Calu3 (cell line): ENCODE measurements at places on chromosomes 13 and 19. TPM values are rescaled to one million over a fixed set of nuclear protein-coding genes. Genes with fewer than 3 reads are reported as not detected.

Gene FCGBP
- total RNA-seq, result 3.7 and 5.3 TPM in 2 replicates

Gene ZNF888
- 25.5 and 27.0 TPM in 2 replicates for total RNA-seq

Gene XPO4
- total RNA-seq, result 13.6 and 15.9 TPM in 2 replicates

Gene PRR19
- total RNA-seq, result 1.7 and 2.4 TPM in 2 replicates

Gene GZMM
- total RNA-seq, result 0.42 TPM in 1 of 2 replicates, not detected in the other

DNA sequence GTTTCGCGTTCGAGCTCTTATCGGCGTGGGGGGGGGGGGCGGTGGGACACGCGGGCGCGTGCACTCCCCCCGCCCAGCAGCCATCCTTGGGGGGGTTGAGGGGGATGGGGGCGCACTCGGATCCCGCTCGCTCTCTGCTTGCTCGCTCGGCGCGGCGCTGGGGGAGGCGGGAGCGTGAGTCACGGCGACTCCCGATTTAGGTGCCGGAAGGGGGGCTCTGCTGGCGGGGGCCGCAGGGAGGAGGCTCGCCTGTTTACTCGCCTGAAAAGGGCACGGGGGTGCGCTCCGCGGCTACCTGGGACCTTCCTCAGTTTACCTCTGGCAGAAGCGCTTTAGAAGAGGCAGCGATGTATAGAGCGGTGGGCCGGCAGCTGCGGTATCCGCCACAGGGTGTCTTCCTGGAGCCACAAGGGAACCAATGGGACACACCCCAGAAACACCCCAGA, 1.1 kb upstream of the PDE4A start:
- peaks cover 13% of the 10 kb centered on the region for H3K36me3 ChIP-seq
- H3K4me3 ChIP-seq, result peak overlapping the region; percentile 43
- H3K27ac ChIP-seq, result no peak overlapping the region
- H3K27me3 ChIP-seq, result peaks cover 68% of the 10 kb centered on the region
- DNase-seq, result no peak
- peaks cover 18% of the 10 kb centered on the region for H3K4me1 ChIP-seq

DNA sequence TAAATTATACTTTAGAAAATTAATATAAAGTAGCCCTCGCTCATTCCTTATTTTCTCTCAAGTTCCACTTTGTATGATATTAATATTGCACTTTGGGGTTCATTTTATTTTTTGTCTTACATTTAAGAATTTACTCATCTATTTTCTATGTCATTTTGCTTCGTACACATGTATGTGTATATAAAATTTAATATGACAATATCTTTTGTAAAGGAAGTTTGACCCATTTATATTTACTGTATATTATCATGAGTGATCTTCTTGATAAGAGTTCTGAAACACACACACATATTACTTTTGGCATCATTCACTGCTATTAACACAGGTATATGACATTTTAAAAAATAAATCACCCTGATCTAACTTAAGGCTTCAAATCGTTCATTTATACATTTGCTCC, 83.1 kb downstream of the IRS2 start:
- no peaks in the 10 kb centered on the region for H3K27me3 ChIP-seq
- no peak overlapping the region for H3K27ac ChIP-seq
- H3K4me3 ChIP-seq, result no peak overlapping the region
- peaks cover 12% of the 10 kb centered on the region for H3K4me1 ChIP-seq

- peaks cover 9% of the 10 kb centered on the region for H3K27me3 ChIP-seq
- H3K4me1 ChIP-seq, result peaks cover 3% of the 10 kb centered on the region
- H3K4me3 ChIP-seq, result no peak overlapping the region
- DNase-seq, result no peak
- peaks cover 8% of the 10 kb centered on the region for H3K36me3 ChIP-seq
Measured at GRCh38 chr19:50321831-50322230, 7.3 kb downstream of the KCNC3 start.

GRCh38 chr13:23918208-23918607, 20.9 kb upstream of the C1QTNF9B start:
- peaks cover 29% of the 10 kb centered on the region for H3K4me1 ChIP-seq

GRCh38 chr19:58543826-58544590, at the start of gene TRIM28:
Gene TRIM28 (plus strand): TSS chr19:58544064. CDS start chr19:58544758, 694 bp downstream.
- peaks cover 44% of the 10 kb centered on the region for H3K27me3 ChIP-seq
- H3K36me3 ChIP-seq, result peaks cover 58% of the 10 kb centered on the region
- H3K4me3 ChIP-seq, result peak within 1 kb of the TSS; percentile 96
- H3K4me1 ChIP-seq, result peaks cover 17% of the 10 kb centered on the region
- peak; percentile 100 for DNase-seq
- peak within 1 kb of the TSS; percentile 95 for H3K27ac ChIP-seq
